ENCODE measurements at places on chromosomes 13 and 19.

- no peak for DNase-seq
Measured at GRCh38 chr19:18417250-18418028, 1.8 kb upstream of the SSBP4 start.

DNA sequence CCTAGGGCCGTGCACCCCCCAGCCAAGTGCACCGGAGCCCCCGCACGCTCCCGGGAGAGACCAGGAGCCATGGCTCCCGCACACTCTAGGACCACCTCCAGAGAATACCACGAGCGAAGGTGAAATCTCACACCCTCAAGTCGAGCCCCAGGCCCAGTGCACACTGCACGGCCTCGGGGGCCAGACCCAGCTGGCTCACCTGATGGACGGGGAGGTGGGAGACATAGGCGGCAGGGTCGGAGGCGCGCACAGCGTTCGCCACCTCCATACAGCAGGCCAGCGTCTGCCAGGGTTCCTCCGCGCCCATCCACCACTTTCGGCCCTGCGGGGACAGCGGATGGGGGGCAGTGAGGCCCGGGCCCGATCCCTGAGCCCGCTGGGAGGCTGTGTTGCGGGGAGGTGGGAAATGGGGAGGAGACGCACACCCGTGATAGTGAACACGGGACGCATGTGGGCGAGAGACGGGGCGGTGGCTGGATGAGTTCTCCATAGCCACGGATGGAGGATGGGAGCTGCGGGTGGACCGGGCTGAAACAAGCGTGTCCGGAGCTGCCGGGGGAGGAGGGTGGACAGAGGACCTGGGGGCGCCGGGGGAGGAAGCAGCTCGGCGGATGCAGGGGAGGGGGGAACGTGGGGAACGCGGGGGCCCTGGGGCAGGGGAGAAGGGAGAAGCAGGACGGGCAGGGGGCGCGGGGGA is 13.0 kb downstream of the POLRMT start:
- no peak for DNase-seq

GRCh38 chr13:28953714-28954418 is 133.7 kb downstream of the MTUS2 start:
- no peak for DNase-seq

- no peak for DNase-seq
Measured at GRCh38 chr19:29769997-29770396, 41.8 kb upstream of the CCNE1 start.

DNA sequence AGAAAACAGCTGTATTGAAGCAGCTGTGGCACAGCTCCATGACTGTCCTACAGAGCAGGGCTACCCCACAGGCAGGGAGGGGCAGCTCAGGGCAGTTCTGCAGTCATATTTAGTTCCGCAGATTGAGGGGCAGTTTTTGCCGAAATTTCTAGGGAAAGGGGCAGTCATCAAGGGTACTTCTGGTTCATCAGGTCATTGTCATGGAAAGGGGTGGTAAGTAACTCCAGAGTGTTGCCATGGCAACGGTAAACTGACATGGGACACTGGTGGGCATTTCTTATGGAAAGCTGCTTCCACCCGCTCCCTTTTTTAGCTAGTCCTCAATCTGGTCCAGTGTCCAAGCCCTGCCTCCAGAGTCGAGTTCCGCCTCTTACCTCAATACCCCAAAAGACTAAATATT is 702.8 kb downstream of the LIG4 start:
- DNase-seq, result no peak

DNA sequence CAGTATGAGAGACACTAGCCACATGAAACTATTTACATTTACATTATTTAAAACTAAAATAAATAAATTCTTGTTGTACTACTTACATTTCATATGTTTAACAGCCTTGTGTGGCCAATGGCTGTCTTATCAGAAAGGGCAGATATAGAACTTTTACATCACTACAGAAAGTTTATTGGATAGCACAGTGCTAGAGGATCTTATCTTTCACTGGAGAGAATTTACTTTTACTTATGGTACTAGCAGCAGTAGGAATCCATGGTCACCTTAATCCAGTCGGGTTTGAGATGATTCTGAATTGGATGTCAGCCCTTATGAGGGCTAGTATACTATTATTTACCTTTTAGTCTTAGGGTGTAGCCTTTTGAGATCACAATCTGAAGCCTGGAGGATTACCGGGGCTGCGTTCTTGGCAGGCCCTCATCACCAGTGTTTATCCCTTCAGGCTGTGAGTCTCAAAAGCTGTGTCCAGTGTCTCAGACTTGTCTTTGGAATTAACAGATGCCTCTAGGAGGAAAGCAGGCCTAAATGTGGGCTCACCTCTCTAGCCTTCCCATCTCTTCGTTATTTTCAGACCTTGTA is 21.7 kb downstream of the IFT88 start:
- DNase-seq, result no peak

DNA sequence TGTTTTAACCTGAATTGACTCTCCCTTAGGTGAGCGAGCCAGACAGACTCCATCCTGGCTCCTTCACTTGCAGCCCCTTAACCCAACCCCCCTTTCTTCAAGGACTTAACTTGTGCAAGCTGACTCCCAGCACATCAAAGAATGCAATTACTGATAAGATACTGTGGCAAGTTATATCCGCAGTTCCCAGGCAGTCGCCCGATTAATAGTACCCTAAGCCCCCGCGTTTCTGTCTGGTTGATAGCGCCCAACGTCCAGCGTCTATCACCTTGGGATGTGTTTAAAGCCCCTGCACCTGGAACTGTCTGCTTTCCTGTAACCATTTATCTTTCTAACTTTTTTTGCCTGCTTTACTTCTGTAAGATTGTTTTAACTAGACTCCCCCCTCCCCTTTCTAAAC is 6.2 kb downstream of the HSD17B14 start:
- no peak for DNase-seq

- no peak for DNase-seq
Measured at GRCh38 chr13:42392716-42393572, 121.0 kb downstream of the AKAP11 start.

- no peak for DNase-seq
Measured at GRCh38 chr19:15551293-15552004, 43.1 kb downstream of the CYP4F22 start.

DNA sequence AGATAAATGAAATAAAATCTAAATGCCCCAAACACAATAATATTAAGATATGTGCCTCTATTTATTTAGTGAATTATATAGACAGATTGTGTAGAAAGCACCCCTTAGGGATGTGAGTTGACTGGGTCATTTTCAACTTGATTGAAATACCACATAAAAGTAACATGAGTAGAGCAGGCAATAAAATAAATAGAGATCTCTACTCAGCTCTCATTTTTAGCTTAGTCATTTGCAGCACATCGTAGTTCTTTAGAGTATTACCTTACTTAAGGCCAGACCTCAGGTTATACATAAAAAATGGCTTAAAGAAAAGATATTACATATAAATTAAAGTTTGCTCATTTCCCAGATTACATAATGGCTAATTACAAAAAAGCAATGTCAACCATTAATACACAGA is 1525.6 kb upstream of the PRR20A start:
- DNase-seq, result no peak

GRCh38 chr13:109204252-109204651 is 574.8 kb downstream of the MYO16 start:
- no peak for DNase-seq

GRCh38 chr19:55368701-55369563 is 1.3 kb downstream of the IL11 start:
- DNase-seq, result no peak

GRCh38 chr19:12791345-12792050 is at the start of gene JUNB:
Gene JUNB (plus strand): TSS chr19:12791486. CDS start chr19:12791772, 286 bp downstream.
- peak; percentile 97 for DNase-seq

DNA sequence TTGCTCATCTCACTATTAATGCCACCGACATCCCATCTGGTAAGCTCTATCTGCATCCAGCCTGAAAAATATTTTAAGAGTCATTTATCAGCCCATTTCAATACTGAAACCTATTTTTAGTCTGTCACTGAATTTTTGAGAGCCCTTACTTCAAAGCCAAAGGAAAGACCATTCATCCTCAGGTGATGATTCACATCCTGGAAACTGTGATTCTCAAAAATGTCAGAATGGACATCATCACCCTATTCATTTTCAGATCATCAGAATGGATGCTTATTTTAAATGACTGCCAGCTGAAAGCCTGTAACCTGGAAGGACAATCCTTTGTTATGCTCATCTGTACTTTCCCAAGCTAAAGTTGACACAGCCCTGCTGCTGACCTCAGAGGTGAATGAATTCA is 27.0 kb downstream of the TNFSF11 start:
- DNase-seq, result no peak

GRCh38 chr19:10885201-10886169 is 14.1 kb downstream of the CARM1 start:
- no peak for DNase-seq

- no peak for DNase-seq
Measured at GRCh38 chr13:93926425-93926824, 553.1 kb downstream of the DCT start.

- DNase-seq, result no peak
Measured at GRCh38 chr13:111116856-111117255, 1.7 kb downstream of the ARHGEF7 start.

GRCh38 chr13:34256236-34256635 is 438.3 kb downstream of the RFC3 start:
- DNase-seq, result peak; percentile 30

DNA sequence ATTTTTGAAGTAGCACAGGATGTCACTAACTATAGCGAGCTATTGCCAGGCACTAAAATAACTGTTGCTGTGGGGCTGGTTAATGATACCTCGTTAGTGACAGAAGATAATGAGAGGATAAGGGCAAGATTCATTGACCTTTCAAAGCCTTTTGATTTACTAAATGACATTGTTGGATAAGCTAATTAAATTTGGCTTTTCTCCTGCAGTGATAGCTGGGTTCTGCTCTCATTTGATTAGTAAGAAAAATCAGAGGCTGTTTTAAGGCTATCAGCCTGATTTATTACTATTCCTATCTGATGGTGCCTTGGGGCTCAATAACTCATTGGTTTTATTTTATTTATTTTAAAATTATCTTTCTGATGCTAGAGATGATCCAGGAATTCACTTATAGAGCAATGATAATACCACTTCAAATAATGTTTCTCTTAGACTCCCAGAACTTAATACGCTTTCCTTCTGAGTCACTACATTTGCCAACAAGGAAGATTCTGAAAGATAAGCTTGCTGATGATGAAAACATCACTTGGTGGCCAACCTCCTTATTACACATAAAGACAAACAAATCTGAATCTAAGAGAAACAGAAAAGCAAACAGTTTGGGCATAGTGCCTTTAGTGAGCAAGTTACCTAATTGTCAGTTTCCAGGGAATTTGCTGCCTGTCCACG is 501.3 kb upstream of the ARGLU1 start:
- no peak for DNase-seq

- peak; percentile 59 for DNase-seq
Measured at GRCh38 chr19:46945694-46946489, 73.7 kb upstream of the NPAS1 start.

DNA sequence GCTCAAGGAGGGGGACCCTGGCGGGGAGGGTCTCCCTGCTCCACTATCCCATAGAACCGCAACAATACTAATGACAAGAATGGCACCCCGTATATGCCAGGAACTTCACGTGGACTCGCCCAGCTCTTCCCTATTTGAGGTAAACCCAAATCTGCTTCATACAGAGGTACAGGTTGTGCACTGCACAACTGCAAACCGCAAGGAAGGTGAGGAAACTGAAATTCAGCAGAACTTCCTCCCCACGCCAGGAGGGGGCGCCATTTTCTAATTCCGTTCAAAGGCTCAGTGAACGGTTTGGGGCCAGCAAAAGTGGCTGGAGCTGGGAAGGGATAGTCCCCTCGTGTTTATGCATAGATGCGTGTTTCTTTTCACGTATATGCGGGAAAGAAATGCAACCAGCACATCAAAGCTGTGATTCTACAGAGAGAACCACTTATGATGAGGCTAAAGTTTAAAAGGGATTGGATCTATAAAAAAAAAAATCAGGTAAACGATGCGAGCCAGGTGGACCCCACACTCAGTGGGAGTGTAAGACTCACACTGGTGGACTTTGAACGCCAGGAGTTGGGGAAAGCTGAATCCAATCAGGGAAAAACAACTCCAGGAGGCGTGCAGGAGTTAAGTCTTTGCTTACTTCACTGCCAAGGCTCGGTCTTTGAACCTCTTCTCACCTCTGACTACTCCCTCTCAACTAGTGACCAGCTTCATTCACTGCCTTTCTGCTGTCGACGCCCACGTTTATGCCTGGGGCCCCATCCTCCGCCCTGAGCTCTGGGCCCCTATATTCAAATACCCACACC is 20.3 kb downstream of the C19orf81 start:
- DNase-seq, result peak; percentile 17

DNA sequence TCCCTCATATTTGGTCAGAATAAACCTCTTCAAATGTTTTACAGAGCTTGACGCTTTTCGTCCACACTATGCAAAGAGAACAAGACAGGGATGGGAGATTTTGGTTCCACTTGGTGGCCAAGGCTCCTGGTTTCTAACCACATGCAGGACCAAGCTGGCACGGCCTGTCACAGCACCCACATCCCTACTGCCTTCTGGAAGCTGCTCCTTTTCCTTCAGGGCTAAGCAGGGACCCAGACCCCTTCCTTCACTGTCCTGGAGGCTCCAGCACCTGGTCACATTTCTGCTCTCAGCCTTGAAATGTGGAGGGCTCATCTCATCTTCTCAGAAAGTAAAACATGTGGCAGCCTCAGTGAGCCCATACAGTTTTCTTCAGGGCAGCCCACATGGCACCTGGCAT is 50.4 kb upstream of the ARHGEF7 start:
- no peak for DNase-seq

DNA sequence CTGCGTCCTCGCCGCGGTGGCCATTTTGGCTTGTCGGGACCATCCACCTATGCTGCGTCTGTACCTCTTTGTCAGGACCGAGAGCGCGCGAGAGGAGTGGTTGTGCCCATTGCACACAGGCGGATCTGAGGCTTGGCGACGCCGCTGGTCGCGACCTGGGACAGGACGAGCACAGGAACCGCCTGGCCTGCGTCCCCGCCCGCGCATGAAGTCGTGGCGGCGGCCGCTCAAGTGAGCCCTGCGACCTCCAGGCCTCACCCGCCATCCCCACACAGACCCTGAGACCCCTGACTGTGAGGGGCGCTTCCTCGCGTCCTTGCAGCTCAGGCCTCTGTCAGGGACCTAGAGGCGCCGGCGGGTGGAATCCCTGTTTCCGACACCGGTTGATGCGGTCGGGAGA is 16.8 kb downstream of the ZNF586 start:
- DNase-seq, result no peak
